Thymus (tissue), 14 donors: ENCODE measurements at places on chromosomes 1 and 21. TPM values are rescaled to one million over a fixed set of nuclear protein-coding genes. Genes with fewer than 3 reads are reported as not detected.

GRCh38 chr1:54806931-54807611 is 5.9 kb upstream of the TTC22 start:
- no peak overlapping the region for H3K27ac ChIP-seq
- DNase-seq: no peak
- H3K4me1 ChIP-seq: no peaks in the 10 kb centered on the region
- no peak overlapping the region for H3K4me3 ChIP-seq
- no peaks in the 10 kb centered on the region for H3K36me3 ChIP-seq
- no peaks in the 10 kb centered on the region for H3K27me3 ChIP-seq

Gene CASP9
- total RNA-seq: 5.6 TPM

Gene ATPAF1
- 53.4 TPM for total RNA-seq

Gene CLCNKA
- under 0.01 TPM for total RNA-seq

Gene LGR6
- 0.05 TPM for total RNA-seq

Gene UMODL1
- total RNA-seq: 1.7 TPM

- H3K27me3 ChIP-seq: no peaks in the 10 kb centered on the region
- H3K36me3 ChIP-seq: peaks cover 37% of the 10 kb centered on the region
- peak within 1 kb of the TSS; percentile 82 for H3K27ac ChIP-seq
- peaks cover 21% of the 10 kb centered on the region for H3K4me1 ChIP-seq
- DNase-seq: no peak
These were observed at the start of gene ARL8A for GRCh38 chr1:202144402-202145067. Gene ARL8A (minus strand): TSS chr1:202144737. CDS start chr1:202144572, 165 bp downstream.

DNA sequence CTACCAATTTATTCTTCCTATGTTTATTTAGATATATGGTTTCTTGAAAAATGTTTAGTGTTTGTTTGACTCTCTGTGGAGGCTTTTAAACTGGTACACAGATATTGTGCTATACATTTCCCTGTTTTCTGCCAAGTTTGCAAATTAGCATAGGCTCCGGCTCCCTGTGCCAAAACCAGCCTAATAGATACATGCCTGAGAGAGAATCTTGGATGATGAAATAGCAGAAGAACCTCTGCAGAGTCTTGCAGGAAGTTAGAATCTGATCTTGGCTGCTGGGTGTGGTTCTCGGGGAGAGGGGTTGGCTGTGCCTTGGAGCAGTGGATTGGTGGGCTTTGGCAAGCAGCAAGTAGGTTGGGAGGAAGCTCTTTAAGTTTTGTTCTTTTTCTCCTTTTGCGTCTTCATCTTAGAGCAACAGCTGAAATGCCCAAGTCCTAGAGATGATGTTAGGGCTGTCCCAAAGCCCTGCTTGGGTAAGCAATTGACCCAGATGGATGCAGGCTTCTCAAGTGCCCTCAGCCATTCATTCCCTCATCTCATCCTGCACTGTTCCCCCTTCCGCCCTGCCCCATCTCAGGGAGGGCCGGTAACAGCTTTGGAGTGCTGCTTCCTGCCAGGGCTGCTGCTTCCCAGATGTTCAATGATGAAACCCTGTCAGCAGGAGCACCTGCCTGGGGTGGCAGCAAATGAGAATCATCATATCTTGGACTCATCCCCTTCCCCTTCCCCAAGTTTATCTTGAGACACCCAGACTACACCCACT is 9.3 kb downstream of the PLA2G2A start:
- no peaks in the 10 kb centered on the region for H3K4me1 ChIP-seq
- H3K36me3 ChIP-seq: no peaks in the 10 kb centered on the region
- H3K4me3 ChIP-seq: no peak overlapping the region
- DNase-seq: no peak
- H3K27ac ChIP-seq: no peak overlapping the region
- H3K27me3 ChIP-seq: no peaks in the 10 kb centered on the region

- no peak overlapping the region for H3K27ac ChIP-seq
- no peak overlapping the region for H3K4me3 ChIP-seq
- no peaks in the 10 kb centered on the region for H3K36me3 ChIP-seq
These were observed 59.8 kb upstream of the CASZ1 start for GRCh38 chr1:10856176-10856683.

Gene NHLH1
- total RNA-seq: 0.05 TPM

Gene PCP4
- 2.1 TPM for total RNA-seq

DNA sequence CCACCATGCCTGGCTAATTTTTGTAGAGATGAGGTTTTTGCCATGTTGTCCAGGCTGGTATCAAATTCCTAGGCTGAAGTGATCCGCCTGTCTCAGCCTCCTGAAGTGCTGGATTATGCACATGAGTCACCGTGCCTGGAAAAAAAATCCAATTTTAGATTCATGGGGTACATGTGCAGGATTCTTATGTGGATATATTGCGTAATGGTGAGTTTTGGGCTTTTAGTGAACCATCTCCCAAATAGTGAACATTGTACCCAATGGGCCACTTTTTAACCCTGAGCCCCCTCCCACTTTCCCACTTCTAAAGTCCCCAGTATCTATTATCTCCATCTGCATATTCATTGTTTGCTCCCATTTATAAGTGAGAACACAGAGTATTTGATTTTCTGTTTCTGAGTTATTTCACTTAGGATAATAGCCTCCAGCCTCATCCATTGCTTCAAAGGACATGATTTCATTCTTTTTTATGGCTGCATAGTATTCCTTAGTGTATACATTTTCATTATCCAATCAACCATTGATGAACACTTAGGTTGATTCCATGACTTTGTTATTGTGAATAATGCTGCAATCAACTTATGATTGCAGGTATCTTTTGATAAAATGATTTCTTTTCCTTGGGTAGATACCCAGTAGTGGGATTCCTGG is 104.4 kb downstream of the MAP3K21 start:
- no peak for DNase-seq
- no peak overlapping the region for H3K27ac ChIP-seq
- no peaks in the 10 kb centered on the region for H3K36me3 ChIP-seq
- H3K27me3 ChIP-seq: no peaks in the 10 kb centered on the region
- H3K4me1 ChIP-seq: no peaks in the 10 kb centered on the region
- no peak overlapping the region for H3K4me3 ChIP-seq

DNA sequence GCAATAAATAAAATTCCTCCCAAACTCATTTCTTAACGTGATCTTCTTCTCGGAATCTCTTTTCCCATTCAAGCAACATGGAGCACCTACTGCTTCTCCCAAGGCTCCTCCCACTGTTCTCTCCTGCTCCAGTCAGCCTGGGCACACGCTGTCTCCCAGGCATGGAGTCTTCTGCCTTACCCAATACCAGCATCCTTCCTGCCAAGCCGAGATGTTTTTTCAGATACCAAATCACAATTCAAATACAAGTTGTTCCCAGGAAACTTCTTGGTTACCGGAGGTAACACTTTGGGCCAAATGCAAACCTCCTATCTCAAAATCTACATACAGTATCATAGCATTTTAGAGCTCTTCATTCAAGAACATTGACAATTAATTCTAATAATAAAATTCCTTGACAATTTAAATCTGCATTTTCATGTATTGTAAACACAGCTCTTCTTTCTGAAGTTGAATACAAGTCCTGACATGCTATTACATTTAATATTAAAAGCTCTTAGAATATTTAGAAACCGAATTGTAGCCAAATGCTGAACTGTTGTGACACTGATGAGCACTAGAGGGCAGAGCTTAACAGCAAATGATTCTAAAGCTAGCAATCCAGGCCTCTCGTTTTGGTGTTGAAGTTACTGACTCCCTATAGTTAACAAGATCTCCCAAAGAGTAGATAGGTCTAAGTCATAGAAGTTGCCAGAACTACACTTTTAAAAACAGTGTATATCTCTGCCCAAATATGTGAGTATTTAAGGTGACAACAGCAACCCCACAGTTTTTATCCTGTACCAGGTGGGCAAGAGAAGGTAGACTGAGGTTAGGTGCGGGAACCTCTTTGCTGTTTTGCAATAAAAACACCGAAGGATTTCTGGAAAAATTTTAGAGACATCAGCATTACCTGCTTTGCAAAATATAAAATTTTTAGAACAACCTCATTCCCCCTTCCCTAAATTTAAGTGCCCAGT is 52.3 kb downstream of the BCAR3 start:
- no peak overlapping the region for H3K4me3 ChIP-seq
- no peaks in the 10 kb centered on the region for H3K27me3 ChIP-seq
- no peaks in the 10 kb centered on the region for H3K4me1 ChIP-seq
- H3K27ac ChIP-seq: no peak overlapping the region
- DNase-seq: peak; percentile 18
- H3K36me3 ChIP-seq: no peaks in the 10 kb centered on the region

Gene LRRC53
- 0.19 TPM for total RNA-seq

- no peak overlapping the region for H3K27ac ChIP-seq
- DNase-seq: no peak
- H3K4me1 ChIP-seq: peaks cover 7% of the 10 kb centered on the region
- no peaks in the 10 kb centered on the region for H3K36me3 ChIP-seq
- H3K4me3 ChIP-seq: no peak overlapping the region
- no peaks in the 10 kb centered on the region for H3K27me3 ChIP-seq
These were observed 92.9 kb downstream of the PTPN14 start for GRCh38 chr1:214458541-214458940.

DNA sequence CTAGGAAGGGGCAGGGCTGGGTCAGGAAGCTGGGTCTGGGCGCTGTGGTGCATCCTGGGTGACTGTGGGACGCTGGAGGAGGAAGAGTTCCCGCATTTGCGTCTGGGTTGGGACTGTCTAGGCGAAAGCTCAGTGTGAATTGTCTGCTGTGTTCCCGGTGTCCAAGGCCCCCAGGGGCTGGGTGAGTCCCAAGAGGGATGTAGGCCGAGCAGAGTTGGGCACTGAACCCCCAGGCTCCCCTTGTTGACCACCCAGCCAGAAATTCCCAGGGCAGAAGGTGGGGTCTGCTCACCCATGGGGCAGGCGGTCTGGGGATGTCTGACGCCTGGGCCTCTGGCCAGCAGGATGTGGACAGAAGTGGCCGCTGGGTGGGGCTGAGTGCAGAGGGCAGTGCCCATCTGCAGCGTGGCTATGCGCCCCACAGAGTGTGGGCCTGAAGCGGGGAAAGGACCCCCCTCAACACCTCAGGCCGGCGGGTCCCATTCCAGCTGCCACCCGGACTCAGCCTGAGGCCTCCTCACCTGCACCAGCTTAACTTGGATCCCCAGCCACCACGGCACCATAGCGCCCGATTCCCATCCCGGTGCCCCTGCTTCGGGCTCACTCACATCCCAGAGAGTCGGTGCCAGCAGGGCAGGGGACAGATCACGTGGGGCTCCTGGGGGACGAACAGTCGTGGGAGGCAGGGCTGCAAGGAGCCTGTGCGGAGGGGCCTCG is 37.0 kb upstream of the POFUT2 start:
- no peak for DNase-seq
- H3K27me3 ChIP-seq: no peaks in the 10 kb centered on the region
- no peak overlapping the region for H3K4me3 ChIP-seq
- H3K4me1 ChIP-seq: peaks cover 3% of the 10 kb centered on the region
- H3K36me3 ChIP-seq: no peaks in the 10 kb centered on the region
- H3K27ac ChIP-seq: no peak overlapping the region

Gene OR6N1
- not detected for total RNA-seq

- peak; percentile 45 for DNase-seq
- H3K27me3 ChIP-seq: no peaks in the 10 kb centered on the region
- no peaks in the 10 kb centered on the region for H3K36me3 ChIP-seq
- no peak overlapping the region for H3K4me3 ChIP-seq
- no peaks in the 10 kb centered on the region for H3K4me1 ChIP-seq
These were observed 33.5 kb upstream of the C1orf53 start for GRCh38 chr1:197868751-197869489.

Gene SIPA1L2
- 3.2 TPM for total RNA-seq

Gene LEMD1
- total RNA-seq: 0.24 TPM

Gene CYP4A22
- not detected for total RNA-seq

DNA sequence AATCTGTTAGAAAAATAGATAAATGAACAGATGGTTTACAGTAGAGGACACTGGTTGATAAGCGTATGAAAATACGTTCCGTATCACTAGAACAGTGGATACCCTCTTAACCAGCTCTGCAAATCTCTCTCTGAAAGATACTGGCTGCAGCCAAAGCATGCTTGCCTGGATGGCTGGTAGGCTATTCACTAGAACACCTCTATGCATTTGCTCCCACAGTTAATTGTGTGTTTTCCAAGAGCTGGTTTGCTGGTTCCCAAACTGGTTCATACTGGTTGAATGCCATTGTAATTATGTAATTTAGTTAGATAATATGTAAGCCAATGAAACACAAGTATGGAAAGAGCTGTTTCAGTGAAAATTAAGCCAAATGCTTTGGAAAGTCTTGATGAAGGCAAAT is 126.6 kb downstream of the C1orf21 start:
- no peak for DNase-seq
- no peak overlapping the region for H3K4me3 ChIP-seq
- no peak overlapping the region for H3K27ac ChIP-seq
- no peaks in the 10 kb centered on the region for H3K36me3 ChIP-seq

Gene DPH2
- total RNA-seq: 16.1 TPM

- H3K36me3 ChIP-seq: no peaks in the 10 kb centered on the region
- H3K4me1 ChIP-seq: peaks cover 12% of the 10 kb centered on the region
- H3K27me3 ChIP-seq: no peaks in the 10 kb centered on the region
- no peak overlapping the region for H3K4me3 ChIP-seq
These were observed 26.2 kb upstream of the DIPK1A start for GRCh38 chr1:92987462-92987861.
